ENCODE measurements at places on chromosomes 12 and 14.

DNA sequence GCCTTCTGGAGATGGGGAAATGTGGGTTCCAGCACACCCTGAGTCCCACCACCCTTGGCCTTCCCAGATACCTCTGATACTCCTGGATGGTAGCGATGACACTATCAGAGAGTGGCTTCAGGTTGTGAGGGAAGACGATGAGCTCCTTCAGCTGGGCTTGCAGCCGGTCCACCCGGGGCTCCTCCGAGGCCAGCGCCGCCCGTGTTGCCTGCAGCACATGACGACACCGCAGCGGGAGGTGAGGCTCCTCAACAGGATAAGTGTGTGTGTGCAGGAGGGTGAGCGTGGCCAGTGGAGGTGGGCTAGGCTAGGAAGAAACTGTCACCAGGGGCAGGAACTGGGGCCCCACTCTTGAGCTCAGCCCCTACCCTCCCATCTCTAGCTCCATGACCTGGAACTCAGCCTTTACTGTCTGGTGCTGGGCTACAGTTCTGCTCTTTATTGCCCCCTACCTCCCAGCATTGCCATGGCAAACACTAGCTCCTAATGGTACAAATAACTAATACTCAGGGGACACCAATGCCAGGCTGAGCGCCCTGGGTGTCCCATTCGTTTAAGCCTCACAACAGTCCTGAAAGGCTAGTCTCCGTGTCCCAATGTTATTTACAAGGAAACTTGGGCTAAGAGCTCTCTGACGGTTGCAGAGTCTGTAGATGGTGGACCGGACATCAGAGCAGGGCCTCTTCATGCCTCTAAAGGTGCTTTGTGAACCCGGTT is 64.1 kb downstream of the SYNE3 start:
- no peak for DNase-seq

GRCh38 chr14:101286271-101287018 is 274.9 kb upstream of the DIO3 start:
- no peak for DNase-seq

DNA sequence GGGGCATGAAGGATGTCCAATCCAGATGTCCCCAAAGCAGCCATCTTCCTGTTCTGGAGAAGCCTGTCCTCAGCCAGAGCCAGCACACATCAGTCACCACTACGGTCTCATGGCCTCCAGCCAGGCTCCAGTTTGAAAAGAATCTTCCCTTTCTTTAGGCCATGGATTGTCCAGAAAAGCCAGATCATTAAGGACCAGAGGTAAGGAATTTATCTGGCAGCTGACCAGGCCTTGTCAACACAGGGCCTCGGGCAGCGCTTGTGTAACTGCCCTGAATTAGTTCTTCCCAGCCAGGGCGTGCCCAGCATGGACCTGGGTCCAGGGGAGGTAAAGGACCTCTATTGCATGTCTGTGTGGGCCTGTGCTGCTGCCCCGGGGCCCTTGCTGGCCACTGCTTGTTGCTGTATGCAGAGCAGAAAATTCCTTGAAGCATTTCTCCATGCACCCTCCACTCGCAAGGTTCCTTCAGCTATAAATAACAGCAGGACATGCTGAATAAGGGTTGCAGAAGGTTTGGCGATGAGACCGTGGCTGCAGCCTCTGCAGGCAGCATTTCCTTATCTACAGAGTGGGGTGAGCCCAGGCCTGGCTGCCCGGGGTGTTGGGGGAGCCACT is 21.7 kb upstream of the VPS37B start:
- DNase-seq = peak; percentile 96

GRCh38 chr12:94071258-94071657 is 77.1 kb upstream of the PLXNC1 start:
- DNase-seq = no peak

DNA sequence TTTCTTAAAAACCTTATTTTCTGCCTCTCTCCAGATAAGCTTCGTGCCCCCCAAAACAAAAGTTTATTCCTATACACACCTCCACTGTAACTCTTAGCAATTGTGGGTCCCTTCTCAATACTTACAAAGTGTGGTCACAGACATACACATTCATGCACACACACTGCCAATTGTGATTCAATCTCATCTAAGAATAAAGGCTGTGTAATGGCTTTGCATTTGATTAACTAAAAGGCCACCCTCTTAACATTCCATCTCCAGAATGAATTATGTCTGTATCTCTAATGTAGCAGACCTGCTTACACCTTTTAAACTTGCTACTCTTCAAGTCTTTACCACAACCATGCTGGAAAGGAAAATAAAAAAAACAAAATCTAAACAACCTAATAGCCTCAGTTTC is 49.5 kb downstream of the MYF5 start:
- no peak for DNase-seq

- DNase-seq = no peak
Measured at GRCh38 chr14:23406244-23406643, 1.8 kb downstream of the MYH6 start.

- no peak for DNase-seq
Measured at GRCh38 chr14:24634158-24634557, at the start of gene GZMB. TSS of gene GZMB (minus strand) at chr14:24634190. CDS start at chr14:24634160, 30 bp downstream.

GRCh38 chr14:74524076-74524811 is 30.7 kb downstream of the ISCA2 start:
- no peak for DNase-seq

- no peak for DNase-seq
Measured at GRCh38 chr14:104049576-104050240, 35.8 kb upstream of the ASPG start.

GRCh38 chr12:16019136-16019535 is 108.0 kb downstream of the DERA start:
- DNase-seq = no peak

GRCh38 chr14:56678838-56679237 is 99.2 kb downstream of the TMEM260 start:
- DNase-seq = no peak

DNA sequence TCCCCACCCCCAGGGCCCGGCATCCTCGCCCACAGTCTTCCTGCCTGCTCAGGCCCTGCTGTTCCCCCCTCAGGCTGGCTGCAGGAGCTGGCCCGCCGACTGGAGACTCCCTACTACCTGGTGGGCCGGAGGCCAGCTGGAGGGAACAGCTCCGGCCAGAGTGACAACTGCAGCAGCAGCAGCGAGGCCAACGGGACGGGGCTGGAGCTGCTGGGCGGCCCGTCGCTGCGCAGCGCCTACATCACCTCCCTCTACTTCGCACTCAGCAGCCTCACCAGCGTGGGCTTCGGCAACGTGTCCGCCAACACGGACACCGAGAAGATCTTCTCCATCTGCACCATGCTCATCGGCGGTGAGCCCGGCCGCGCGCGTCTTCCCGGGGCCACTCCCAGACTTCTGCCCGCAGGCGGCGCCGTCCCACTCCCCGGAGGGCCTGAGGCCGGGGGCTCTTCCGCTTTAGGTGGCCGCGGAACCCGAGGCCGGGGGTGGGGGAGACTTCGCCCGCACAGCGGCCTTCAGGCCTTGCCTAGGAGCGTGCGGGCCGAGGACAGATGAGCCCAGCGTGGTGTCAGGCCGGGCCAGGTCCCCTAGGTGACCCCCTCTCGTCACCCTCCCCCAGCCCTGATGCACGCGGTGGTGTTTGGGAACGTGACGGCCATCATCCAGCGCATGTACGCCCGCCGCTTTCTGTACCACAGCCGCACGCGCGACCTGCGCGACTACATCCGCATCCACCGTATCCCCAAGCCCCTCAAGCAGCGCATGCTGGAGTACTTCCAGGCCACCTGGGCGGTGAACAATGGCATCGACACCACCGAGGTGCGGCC is 10.2 kb downstream of the KCNH3 start:
- no peak for DNase-seq

- no peak for DNase-seq
Measured at GRCh38 chr12:121804417-121805111, 755 bp downstream of the SETD1B start.

DNA sequence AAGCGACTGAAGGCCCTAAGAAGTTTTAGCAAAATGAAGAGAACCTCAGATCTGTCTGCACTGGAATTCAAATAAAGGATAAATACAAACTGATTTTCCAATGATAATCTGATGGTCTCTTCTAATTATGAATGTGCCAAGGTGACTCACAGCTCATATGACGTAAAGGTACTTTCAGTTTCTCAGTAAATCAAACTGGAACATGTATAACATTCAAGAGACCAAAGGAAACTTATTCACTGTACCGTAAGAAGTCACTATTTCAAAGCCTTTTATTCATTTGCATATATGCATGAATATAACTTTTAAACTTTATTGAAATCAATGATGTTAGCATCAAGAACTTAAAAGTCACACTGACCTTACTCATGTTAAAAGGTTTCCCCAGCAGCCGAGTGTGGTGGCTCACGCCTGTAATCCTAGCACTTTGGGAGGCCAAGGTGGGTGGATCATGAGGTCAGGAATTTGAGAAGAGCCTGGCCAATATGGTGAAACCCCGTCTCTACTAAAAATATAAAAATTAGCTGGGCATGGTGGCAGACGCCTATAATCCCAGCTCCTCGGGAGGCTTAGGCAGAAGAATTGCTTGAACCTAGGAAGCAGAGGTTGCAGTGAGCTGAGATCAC is 52.2 kb downstream of the ATXN2 start:
- no peak for DNase-seq

DNA sequence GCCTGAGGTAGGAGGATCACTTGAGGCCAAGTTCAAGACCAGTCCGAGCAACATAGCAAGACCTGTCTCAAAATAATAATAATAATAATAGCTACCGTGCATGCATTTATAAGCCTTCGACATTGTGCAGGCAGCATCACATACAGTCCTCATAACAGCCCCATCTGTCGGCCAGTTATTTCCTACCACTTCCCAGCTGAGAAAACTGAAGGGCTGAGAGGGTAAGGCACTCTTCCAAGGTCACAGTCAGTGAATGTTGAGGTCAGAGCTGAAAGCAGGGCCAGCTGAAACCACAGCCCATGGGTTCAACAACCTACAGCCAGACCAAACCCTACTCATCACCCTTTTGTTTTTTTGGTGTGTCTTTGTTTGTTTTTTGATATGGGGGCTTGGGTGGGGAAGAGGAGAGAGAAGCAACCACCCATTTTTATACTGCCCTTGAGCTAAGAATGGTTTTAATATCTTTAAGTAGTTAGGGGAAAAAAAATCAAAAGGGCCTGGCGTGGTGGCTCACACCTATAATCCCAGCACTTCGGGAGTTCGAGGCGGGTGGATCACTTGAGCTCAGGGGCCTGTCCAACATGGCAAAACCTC is 16.8 kb upstream of the ITPK1 start:
- DNase-seq = no peak

- no peak for DNase-seq
Measured at GRCh38 chr12:131104463-131105350, 151.0 kb downstream of the ADGRD1 start.

- DNase-seq = peak; percentile 3
Measured at GRCh38 chr14:33592297-33592696, 358.6 kb downstream of the EGLN3 start.

- peak; percentile 46 for DNase-seq
Measured at GRCh38 chr12:96401076-96401871, 1.0 kb upstream of the CDK17 start.

- no peak for DNase-seq
Measured at GRCh38 chr12:53052419-53053217, 2.8 kb downstream of the TNS2 start.

- no peak for DNase-seq
Measured at GRCh38 chr12:108678104-108678730, 44.5 kb upstream of the SELPLG start.

- no peak for DNase-seq
Measured at GRCh38 chr12:1611803-1612572, 17.0 kb upstream of the WNT5B start.

DNA sequence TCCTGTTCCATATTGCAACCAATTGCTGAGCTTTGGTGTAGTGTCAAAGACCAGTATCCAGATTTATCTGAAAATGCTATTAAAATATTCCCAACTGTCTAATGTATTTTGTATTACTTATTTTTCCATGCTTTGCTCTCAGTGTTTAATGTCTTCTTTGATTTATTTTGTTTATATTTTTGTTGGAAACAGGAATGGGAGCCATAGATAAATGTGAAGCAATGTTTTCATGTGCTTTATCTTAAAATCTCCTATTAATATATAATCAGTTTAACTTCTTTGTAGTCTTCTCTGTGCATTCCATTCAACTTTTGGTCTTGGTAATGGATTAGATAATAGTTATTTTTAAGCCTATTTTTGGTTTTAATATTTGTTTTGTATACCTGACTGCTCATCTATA is 8.8 kb downstream of the RAP1B start:
- DNase-seq = no peak

DNA sequence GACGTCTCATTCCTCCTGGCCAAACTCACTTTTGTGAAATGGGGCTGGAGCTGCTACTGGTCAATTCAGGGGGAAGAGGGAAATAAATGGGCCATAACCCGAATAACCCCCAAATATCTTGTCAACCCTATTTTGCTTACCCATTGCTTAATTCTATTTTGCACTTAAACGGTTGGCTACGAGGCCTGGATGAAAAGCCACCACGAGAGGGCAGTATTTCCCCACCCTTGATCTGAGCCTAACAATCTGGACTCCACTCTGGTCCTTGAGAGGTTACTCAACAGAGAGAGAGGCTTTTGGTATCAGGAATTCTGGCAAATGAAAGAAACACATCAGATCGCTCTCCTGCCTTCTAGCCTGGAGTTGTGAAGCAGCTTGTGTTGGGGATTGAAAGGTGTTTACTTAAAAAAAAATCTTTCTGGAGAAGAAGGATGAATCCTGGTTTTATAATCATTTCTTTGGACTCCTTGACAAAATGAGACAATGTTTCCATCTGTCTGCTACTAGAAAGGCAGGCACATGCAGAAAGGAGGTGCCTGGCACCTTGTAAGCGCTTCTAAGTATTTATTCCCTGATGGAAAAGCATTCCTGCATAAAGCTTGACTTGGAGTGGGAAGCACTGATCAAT is 22.4 kb upstream of the FBXO21 start:
- peak; percentile 52 for DNase-seq

- no peak for DNase-seq
Measured at GRCh38 chr12:42426746-42427145, 100.8 kb downstream of the PPHLN1 start.

- DNase-seq = no peak
Measured at GRCh38 chr14:65975865-65976264, 510.3 kb upstream of the CCDC196 start.

DNA sequence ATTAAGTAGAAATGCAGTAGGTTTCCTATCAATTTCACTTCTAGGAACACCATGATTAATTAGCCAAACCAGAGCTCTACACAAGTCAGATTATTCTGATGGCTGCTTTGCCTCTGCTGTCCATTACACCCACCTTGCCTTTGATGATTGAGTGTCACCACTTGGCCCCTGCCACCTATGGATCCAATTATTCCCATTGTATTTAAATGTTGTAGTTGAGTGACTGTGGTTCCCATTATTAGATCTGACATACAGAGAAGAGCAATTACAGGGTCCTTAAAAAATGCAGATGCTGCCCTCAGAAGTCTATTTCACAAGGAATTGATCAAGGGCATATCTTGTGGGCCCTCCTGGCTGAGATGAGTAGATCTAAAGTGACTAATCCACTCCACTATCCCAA is 39.5 kb upstream of the SLC38A4 start:
- DNase-seq = no peak

GRCh38 chr14:78644824-78645559 is 474.8 kb downstream of the NRXN3 start:
- DNase-seq = no peak
